ENCODE measurements at places on chromosomes 2 and 18.

DNA sequence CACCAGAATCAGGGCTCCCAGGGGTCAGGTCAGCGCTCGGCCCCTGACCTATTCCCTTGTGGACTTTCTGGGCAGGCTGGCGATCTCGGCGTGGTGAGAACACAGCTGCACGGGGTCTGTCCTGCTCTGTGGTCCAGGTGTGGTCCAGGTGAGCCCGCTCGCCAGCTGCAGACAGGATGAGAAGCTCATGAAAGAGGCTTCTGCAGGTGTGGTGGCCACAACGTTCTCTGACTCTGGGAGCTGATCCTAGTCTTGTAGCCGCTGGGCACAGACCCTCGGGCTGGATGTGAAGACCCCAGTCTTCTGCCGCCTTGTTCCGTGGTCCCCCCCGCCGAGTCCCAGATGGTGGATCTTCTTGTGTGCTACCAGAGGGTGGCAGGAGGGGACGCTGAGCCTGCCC lies 129.7 kb downstream of the RTP5 start:
- DNase-seq = no peak

DNA sequence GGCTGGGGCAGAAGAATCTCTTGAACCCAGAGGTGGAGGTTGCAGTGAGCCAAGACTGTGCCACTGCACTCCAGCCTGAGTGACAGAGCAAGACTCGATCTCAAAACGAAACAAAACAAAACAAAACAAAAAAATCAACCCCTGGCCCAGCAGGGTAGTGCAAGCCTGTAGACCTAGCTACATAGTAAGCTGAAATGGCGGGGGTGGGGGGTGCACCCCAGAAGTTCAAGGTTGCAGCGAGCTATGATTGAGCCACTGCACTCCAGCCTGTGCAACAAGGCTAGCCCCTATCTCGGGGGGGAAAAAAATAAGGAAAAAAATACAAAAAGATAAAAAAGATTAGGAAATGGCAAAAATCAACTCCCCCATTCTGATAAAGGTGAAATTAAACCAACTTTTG lies 6.4 kb downstream of the ATL2 start:
- DNase-seq = no peak

GRCh38 chr18:52343731-52344340 lies 3.8 kb downstream of the DCC start:
- no peak for DNase-seq

DNA sequence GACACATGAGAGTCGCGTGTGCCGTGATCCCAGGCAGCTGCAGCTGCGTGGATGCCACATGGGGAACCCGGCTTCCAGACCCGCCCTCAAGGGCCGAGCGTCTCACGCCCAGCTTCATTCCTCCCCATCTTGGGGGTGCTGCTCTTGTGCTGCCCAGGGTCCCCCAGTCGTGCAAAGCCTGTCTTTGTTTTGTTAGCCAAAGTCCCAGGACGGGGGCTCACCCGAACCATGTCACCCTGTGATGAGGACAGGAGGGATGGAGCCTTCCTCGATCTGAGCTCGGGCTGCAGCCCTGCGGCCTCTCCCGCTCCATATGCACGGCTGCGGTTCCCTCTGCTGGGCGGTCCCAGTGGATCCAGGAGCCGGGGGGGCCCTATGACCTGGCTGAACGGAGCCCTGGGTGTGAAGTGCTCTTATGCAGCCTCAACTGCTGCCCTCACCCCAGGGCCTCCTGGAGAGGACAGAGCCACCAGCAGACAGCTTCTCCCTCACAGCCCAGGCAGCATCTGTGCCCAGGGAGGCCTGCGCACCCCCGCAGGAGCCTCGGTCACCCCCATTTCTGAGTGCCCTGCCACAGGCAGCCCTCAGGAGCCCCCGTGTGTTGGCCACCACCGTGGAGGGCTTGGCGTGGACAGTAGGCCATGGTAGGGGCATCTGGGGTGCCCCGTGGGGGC lies 99.0 kb upstream of the CTDP1 start:
- DNase-seq = no peak

DNA sequence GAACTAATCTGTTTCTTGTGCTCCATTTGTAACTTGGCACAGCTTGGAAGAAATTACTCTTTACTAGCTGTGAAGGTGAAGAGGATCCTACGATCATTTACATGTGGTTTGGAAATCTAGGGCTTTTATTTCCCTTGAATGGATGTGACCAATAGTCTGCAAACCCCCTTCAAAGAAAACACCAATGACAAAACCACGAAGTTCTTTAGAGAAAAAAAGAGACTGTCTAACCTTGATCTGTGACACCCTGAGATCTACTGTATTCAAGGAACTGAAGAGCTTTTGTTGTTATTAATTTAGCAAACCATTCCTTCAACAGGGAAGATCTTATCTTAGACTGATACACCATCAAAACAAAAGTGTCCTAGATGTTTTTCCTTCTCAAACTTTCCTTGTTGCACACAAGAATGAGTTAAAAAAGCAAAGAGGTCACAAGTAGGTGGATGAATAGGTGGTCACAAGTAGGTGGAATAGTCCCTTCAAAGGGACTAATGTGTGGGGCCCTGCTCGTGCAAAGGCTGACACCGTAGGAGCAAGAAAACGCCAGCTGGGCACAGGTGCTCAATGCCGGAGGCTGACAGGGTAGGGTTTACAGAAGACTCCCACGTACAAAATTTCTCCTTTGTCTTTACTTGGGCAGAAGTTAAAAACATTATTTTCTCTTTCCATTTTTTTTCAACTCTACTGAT lies 95.6 kb upstream of the ITGB6 start:
- no peak for DNase-seq

- no peak for DNase-seq
Observed at GRCh38 chr2:55309446-55309845, 40.4 kb upstream of the MTIF2 start.

DNA sequence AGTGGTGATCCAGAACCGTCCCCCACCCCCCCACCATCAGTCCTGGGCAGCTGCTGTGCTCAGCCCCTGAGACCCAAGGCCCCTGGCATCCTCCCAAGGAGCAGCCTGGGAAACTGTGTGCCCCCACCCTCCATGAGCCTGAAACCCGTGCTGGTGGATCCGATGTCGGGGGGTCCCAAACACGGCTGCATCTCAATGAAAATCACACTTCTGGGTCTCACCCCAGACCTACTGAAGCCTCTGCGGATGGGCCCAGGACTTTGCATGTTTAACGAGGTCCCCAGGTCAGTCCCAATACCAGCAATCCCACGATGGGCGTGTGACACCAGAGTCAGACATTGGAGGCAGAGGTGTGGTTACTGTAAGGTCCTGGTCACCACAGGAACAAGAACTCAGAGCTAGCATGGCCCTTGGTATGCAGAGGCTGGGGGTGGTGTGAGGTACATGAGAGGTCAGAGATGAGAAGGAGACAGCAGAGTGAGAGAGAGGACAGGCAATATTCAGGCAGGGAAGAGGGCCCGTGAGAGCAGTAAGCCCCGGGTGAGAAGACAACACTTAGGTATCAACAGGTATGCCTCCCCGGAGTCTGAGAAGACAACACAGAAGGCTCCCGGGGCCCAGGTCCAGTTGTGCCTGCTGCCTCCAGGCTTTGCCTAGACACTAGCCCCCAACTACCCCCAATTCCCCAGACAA lies 32.6 kb downstream of the MRPL35 start:
- no peak for DNase-seq

DNA sequence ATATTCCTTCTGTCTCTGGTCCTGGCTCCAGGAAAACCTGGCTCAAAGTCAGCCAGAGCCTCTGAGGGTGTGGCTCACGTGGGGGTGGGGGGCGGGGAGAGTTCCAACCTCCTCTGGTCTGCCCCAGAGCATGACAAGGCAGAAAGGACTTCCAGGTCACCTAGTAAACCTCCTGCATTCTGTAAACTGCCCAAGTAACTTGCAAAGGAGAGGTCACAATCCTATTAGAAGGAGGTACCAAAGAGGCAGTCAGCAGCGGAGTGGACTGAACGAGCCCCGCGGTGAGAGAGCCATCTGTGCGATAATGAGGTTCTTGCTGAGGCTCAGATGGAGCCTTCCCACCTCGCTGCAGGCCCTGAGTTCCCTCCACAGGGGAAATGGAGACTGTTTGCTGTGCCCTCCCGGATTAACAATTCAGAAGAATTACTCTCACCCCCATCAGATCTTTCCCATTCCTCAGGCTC lies 58.9 kb upstream of the GATA6 start:
- DNase-seq = no peak

DNA sequence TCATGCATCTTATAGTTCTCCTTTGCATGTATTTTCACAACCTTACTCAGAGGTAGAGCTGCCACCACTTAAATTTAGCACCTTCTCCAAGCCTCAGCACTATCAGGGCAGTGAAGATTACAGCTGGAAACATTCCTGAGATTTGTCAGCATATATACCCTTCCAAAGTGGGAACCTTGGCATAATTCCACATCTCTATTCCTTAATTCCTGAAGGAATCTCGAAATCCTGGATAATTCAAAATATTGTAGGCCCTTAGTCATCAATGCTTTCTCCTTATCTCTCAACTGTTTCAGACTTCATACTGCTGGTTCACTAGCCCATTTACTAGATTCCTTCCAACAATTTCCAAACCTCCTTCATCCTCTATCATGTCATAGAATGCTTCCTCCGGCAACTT lies 87.4 kb downstream of the ITSN2 start:
- DNase-seq = no peak

DNA sequence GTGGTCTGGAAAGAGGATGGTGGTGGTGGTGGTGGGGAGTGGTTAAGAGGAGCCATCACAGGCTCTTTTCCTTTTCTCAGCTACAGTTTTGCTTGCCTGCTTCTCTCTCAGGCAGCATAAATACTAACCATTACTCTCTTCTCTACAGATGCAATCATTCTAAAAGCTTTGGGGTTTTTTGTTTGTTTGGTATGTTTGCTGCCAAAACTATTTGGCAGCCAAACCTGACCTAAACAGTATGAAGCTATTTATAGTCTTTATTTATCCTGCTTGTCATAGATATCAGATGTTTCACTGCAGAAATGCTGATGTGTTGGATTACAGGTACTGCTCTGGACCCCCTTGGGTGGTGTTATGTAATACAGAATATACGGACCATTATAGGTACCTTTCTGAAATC lies 15.3 kb downstream of the SIX3 start:
- DNase-seq = no peak

- DNase-seq = no peak
Observed at GRCh38 chr18:58813105-58813504, 51.6 kb upstream of the ZNF532 start.

DNA sequence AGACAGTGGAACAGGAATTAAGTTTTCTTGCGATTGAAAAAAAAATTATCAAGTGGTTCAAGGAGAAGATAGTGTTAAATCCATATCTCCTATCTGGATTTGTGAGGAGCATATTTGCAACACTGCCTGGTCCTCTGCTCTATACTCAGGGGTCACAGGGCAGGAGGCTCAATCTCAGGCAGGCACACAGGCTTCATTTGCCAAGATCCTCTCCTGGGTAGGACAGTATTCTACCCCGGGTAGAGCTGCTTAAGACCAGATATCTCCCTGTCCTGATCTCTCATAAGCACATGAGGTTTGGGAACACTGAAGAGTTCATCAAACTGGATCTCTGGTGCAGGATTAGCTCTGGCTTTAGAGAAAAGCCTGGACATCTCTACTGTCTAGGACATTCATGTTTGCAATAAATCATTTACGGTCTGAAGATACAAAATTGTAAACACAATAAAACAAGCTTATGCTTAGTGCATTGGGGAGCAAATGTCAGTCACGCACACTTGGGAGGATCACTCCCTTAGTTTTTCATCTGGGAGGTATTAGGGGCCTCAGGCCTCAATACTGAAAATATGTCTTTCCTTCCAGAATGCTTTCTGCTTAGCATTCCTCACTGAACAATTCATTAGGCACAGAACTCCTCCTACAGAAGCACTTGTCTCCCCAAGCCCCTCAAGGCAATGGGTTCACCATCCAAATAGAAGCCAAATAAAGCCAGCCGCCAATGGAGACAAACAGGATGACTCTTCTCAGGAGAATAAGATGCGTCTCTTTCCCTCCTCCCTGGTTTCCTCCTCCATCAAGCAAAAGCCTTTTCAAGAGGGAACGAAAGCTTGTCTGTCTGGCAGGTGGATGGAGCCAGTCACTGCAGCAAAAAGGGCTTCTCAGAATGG lies 34.1 kb upstream of the LCLAT1 start:
- DNase-seq = no peak

DNA sequence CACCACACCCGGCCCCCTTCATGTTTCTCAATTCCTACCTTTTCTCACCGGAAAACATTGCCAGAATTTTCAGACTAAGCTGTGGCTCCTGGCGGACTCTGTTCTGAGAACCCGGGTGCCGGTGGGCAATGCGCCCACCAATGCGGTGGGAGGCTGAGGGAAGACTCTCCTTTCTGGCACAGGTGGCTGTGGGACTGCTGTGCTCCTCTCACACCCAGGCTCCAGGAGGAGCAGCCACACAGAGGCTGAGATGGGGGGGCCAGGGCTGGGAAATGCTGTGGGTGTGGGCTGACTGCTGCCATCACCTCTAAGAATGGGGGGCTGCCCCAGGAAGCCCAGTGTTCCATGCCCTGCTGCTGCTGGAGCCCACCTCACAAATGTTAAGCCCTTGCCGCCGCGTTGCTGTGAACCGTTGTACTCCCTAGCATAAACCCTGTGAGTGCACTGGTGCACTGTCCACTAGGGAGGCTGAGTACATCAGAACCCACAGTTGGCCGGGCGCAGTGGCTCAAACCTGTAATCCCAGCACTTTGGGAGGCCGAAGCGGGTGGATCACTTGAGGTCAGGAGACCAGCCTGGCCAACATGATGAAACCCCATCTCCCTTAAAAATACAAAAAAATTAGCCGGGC lies 152.6 kb downstream of the LDLRAD4 start:
- no peak for DNase-seq

DNA sequence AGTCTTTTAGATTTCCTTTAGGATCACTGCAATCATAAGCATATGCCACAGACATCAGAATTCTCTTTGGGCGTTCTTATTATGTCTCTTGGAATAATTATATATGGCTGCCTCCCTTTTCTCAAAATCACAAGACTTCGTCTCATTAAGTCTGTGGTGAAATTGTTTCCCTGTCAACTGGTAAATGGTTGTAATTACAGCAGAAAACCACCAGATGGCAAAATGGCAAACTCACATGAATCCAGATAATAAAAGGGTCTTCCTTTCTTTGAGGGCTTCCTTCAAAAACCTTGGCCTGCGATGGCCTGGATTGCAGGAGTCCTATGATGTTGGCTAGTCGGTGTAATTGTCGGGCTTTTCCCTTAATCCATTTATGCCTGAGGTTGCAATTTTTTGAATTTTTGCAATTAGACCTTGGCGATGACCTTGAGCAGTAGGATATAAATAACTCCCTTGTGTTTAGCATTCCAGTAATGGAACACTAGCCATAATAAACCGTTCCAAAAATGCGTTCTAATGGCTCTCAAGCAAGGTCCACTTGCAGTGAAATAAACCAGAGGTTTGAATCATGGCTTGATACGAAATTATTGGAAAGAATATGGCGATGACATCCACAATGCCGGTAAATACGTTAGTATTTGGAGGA lies 656.4 kb downstream of the MBD2 start:
- DNase-seq = no peak

DNA sequence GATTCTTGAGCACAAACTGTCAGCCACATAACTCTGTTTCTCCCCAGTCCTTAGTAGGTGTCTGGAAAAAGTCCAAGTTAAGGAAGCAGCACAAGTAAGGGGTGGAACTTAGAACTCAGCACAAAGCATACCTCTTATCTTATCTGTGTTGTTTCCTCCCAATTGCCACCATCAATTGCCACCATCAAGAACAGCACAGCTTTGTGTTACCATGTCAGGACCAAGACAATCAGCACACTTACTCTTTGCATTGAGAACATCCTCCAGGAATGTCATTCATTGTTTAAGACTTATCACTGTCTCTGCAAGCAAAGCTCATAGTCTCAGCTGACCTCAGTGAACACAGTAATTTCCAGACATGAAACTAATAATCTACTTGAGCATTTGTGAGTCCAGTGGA lies 212.7 kb upstream of the FSHR start:
- no peak for DNase-seq

GRCh38 chr2:168773719-168774521 lies 28.5 kb upstream of the NOSTRIN start:
- peak; percentile 23 for DNase-seq

Data from stimulated activated CD4-positive, alpha-beta T cell treated with anti-CD3 and anti-CD28 coated beads, Interleukin-2, amount 100 ng/mL, for 24 hours (primary cell).